ENCODE measurements at places on chromosomes 1 and 21.

GRCh38 chr21:27550287-27550686, 583.4 kb upstream of the ADAMTS5 start:
- DNase-seq: no peak

DNA sequence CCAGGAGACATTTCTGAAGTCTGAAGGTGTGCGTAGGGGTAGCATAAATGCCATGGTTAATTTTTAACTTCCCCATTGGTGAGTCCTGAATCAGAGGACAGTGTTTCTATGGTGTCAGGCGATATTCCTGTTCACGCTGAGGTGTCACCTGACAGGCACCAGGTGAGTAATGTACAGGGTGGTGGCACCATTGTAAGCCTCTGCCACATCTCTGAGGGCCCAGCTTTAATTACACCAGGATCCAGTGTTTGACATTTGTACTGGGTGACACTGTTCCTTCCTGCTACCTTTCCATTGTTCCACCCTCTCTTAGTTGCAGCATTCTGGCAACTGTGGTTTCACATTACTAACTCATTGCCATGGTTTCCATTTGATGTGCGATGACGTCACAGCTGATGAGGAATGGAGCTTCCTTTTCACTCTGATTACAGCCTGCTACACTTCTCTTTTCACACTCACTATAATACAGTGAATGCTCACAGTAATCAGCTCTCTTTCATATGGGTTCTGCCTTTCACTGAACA, 40.6 kb upstream of the MARK1 start:
- DNase-seq: no peak

- no peak for DNase-seq
Observed at GRCh38 chr1:31306278-31306677, 9.4 kb downstream of the ZCCHC17 start.

DNA sequence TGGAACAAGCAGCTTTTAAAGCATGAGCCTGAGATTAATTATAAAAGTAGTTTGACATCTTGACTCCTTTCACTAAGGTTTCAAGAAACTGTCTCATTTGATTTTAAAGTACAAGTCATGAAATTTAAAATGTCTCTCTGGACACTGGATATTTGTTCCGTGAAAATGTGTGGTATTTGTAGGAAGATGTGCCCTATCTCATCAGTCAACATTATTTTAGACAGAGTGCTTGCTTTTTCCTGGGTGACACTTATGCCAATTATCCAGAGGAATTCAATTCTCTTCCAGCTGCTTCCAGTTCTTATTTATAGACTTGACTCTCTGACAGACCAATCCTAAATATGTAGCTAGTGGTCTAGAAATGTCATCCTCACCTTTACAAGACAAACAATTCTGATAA, 300.4 kb downstream of the PLA2G4A start:
- no peak for DNase-seq

DNA sequence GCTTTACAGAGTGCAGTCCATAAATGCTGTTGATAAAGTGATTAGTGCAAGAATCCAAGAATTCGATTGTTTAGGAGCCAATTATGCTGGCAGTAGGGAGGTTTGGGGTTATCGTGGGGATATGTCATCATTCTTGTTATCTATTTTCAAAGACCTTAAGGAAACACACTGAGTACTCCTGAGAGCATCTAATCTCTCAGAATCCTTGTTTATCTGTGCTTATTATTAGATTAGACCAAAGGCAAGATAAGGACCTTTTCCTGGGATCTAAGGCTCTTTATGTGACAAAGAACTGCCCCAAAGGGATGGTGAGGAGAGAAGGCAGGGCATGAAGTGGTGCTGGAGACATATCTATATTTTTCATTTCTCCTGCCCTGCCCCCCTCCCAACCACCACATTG, 139.1 kb downstream of the TSEN15 start:
- DNase-seq: no peak

- peak; percentile 33 for DNase-seq
Observed at GRCh38 chr1:7218210-7218832, 433.1 kb downstream of the CAMTA1 start.

DNA sequence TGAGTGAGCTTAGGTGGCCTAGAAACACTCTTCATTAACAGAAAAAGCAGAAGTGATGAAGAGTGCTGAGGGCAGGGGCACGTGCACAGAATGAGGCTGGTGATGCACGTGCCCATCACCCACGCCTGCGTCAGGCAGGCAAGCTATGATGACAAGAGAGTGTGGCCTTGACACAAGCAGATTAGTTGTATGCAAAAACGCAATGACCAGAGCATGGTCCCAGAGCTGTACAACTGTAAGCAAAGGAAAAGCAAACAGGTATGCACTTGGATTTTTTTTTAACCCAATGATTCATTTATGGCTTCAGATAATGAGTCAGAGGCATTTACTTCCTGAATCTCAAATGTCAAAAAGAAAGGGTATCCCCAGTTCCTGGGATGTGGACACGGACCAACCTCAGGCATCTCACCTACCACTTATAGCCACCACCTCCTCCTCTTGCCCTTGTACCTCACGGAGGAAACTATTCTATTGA, 9.1 kb upstream of the TMEM61 start:
- DNase-seq: no peak

DNA sequence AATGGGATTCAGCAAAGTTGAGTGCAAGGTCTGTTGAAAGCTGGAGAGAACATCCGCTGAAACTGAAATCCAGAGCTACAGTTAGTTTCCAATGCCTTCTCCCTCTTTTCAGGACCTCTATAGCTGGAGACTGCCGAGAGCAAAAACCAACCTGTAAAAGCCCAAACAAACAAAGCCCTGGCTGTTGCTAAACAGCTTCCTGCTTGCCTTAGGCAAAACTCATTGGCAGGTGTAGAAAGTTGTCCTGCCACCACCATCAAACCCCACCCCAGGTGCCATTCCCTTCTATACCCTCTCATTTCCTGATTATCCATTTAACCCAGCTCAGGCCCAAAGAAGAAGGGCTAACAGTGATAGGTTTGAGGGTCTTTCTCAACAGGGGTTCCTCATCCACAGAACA, 24.7 kb downstream of the SCYL3 start:
- no peak for DNase-seq

GRCh38 chr1:109079240-109079622, 3.4 kb upstream of the TAF13 start:
- no peak for DNase-seq

DNA sequence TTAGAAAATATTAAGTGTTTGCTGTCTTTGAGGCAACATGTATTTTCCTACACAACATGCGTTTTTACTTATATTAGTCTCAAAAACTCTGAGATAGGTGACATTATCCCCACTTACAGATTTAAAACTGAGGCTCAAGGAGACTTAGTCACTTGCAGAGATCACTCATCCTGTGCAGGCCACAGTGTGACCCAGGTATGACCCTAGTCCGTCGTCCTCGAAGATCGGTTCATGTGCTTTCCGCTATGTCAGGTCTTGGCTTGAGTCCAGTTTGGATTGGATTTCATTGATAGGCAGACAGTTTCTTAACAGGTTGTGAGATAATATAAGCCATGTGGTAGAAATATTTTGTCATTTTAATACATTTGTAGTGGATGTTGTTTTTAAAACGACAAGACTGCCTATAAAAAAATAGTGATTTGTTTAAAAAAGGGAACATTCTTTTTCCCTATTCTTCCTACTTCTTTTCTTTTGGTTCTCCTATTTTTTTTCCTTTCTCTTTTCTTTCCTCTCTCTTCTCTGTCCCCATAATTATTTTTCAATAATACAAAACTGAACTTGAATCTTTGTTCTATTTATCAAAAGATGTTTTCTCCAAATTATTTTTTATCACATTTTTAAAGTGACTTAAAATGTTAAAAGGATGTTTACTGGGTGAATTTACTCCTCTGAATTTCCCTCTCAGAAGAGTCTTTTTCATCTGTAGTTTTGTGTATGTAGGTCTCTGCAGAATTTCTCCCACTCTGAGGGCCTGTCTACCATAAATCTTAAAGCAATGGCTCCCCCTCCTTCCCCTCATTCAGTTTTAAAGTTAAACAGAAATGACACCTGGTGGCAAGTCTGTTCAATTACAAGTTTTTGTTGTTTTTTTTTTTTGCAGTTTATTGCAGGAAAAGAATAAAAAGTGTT, 81.8 kb downstream of the PHTF1 start:
- no peak for DNase-seq

- DNase-seq: no peak
Observed at GRCh38 chr1:217029281-217030157, 306.3 kb upstream of the ESRRG start.

DNA sequence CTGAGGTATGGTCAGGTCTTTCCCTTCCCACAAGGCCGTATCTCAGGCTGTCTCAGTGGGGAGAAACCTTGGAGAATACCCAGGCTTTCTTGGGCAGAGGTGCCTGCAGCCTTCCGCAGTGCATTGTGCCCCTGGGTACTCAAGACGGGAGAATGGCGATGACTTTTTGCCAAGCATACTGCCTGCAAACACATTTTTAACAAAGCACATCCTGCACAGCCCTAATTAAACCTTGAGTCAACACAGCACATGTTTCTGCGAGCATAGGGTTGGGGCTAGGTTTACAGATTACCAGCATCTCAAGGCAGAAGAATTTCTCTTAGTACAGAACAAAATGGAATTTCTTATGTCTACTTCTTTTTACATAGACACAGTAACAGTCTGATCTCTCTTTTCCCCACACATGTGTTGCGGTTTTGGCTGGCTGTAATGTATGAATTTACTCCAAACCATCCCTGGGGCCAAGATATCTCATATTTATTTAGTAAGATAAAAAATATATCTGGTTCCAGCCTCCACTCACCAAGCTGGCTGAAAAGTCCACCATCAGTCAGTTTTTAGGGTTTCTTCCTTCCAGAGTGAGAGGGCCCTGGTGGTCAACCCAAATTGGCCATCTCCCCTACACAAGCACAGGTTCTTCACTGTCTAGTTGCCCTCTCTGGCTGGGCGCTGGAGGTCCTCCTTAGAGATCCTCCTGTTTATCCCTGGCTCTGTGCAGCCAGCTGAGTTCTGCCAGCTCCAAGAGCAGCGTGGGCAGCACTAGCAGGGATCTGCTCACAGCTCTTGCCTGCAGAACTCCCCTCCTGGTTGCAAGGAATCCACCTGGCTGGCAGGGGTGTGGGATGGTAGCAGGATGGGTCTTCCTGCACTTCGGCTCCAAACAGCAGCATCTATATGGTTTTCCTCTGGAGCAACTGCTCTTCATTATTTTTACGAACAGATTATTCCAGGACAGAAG, 2.6 kb downstream of the FAAH start:
- no peak for DNase-seq

DNA sequence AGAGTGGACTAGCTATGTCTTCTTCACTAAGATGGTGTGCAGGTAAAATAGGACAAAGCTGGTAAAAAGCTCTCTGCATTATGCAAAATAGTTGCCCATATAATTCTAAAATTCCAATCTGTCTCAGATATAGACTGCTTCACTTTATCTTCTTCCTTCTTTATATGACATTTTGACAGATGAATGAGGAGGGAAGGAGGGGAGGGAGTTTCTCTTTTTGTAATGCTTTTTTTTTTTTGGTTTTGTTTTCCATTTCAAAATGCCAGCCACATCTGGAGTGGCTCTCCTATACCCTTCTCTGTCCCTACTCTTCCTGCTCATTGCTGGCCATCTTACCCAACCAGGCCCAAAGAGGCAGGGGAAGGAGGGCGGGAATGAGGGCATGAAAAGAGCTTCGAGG, 24.2 kb upstream of the JUN start:
- no peak for DNase-seq

DNA sequence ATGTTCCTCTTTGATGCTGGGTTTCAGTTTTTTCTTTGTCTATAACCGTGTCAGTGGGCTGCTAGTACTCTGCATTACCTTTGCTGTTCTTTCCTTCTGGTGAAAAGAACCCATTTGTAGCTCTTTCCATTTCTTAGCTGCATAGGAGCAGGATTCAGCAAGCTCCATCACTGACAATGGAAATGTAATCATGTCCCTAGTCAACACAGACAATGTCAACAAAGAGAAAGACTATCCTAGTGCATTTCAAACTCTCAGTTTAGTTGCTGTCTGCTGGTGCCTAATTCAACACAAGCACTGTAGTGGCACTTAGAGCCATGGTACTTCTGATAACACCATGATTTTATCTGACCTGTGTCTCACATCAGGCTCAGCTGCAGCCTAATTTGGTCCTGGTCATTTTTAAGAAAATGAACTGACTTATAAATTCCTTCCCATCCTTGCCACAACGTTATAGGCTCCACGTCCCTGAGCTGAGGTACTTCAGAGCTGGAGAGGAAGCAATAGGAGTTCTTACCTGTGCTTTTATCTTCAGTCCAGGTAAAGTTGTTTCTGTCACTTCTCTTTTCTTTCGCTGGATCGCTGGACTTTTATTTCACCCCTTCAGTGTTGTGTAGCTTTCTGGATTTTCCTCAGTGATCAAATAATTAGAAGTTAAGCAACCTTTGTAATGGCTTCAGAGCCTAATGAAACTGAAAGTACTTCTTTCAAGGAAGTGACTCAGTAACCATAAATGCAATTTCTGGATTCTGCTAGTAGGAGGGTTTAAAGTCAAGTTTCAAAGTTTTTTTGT, at the start of gene GBP3:
Gene GBP3, minus strand, starts transcription at position 700 of the 793 bp plus-strand sequence. CDS start 2,145 bp downstream, outside the sequence.
- no peak for DNase-seq

- DNase-seq: no peak
Observed at GRCh38 chr1:207345644-207346477, 24.4 kb downstream of the CD55 start.

Measured in CMK (cell line).